ENCODE measurements at places on chromosomes 2 and 18.

DNA sequence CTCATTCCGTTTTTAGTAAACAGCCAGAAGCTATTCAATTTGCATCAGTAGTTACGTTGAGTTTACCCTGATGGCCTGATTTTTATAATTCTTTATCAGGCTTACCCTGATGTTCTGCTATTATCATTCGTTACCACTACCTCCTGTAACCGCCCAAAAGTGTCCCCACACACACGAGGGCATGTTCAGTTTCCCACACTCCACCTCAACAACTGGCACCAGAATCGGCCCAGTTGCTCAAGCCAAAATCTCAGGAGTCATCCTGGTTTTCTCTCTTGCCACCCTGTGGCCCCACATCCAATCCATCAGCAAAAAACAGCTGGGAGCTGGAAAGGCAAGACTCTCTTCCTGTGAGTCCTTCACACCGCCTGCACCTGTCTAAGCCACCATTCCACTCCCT lies 102.9 kb upstream of the RAB6C start:
- no peak for DNase-seq

- DNase-seq: no peak
Measured at GRCh38 chr2:42090216-42090615, 42.4 kb downstream of the PKDCC start.

DNA sequence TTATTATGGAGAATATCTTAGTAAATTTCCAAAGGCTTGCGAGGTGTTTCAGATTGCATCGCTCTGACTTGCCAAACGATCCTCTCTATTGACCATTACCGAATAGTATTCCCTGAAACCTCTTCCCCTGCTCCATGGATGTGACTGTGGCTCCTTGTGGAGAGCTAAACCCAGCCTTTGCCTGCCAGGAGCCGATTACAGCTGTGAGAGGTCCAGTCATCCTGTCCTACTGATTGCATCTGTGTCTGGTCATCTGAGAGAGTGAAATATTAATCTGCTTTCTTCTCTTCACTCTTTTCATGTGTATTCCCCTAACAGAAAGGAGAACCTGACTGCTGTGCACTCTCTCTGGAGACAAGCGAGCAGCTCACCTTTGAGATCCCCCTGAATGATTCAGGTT lies 523.9 kb upstream of the NRP2 start:
- DNase-seq: no peak

DNA sequence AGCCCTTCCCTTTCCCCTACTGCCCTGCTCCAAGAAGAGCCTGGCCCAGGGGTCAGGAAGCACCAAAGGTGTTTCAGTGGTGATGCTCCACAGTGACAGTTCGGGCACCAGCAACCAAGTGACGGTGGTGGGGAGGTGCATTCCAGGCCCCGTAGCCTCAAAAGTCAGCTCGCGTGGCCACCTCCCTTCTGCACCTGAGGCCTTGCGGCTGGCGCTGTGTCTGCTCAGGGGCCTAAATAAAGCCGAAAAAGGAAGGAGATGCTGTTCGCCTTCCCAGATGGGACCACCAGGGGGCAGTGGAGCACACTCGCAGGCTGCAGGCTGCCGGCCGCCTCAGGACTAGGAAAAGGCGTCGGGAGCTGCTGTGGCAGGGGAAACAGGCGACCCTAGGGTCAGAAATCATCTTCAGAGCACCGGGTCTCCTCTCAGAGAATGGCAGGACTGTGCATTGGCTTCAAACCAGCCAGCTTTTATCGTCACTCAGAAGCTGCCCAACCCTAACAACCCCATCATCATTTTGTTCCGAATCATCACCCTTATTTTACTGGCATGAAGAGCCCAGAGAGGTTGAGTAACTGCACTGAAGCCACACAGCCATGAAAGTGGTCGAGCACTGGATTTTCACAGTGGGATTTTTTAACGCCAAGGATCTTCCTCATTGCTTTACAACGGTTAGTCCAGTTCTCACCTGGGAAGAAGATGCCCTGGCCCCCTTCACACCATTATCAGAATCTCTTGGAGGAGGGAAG lies 213.0 kb upstream of the CELF4 start:
- peak; percentile 10 for DNase-seq

DNA sequence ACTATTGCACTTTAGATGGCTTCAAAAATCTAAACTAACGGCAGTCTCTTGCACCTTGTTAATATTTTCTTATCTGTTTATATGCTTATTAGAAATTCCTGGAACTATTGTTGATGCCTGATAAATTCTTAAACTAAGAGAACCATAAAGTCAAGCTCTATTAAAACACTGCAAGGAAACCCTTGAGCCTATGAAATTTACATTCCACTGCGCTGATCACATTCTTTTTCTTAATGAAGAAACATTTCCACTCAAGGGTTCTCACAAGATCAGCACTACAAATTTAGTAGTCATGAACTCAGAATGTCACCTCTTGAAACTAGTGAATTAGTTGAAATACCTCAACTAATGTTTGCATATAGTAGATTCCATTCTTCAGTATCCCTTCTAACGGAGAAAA lies 331.8 kb upstream of the SLC8A1 start:
- DNase-seq: no peak

GRCh38 chr2:15976354-15976753 lies 36.0 kb downstream of the MYCN start:
- DNase-seq: no peak

GRCh38 chr2:60565472-60565871 lies 12.0 kb upstream of the BCL11A start:
- DNase-seq: no peak

DNA sequence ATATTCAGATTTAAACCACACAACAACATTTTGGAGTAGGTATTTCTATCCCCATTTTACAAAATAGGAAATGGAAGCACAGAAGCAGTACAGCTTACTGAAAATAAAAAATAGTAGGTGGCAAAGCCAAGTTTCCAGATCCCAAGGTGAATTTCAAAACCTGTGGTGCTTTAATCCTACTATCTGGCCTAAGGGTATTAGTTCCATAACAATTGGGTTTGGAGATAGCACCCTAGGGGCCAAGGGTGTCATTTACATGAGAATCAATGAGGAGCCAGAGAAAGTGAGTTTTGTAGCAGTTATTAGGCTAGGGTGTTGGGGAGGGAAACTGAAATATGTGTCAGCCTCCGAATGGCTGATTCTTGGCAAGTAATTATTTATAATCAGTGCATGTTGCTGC lies 24.9 kb downstream of the OSBPL6 start:
- no peak for DNase-seq

- no peak for DNase-seq
Measured at GRCh38 chr2:241511091-241511741, 2.8 kb upstream of the STK25 start.

DNA sequence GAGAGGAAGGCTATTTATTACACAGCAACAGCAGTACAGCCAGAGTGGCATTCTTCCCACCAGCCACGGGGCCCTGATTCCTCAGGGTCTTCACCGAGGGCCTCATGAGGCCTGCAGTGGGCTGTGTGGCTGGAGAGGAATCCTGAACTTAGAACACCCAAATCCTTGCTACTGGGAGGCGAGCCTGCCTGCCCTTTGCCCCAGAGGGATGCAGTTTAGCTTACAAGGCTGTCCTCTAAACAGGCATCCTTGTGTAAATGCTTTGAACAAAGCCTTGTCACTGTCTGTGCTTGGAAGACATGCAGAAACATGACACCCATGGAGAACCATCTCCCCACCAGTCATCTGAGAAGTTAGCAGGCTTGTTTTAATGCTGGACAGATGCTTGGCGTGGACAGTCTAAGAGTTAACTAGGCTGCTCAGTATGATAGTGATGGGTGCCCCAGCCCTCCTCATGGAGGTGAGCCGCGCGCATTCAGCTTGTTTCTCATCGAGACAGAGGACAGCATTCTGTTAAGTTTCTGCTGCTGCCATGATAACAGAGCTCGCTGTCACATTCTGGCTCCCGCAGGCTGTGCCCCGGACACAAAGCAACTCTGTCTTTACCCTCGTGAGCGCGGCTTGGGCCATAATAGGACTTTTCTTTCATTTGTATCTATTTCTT lies 42.9 kb downstream of the ADI1 start:
- DNase-seq: no peak

DNA sequence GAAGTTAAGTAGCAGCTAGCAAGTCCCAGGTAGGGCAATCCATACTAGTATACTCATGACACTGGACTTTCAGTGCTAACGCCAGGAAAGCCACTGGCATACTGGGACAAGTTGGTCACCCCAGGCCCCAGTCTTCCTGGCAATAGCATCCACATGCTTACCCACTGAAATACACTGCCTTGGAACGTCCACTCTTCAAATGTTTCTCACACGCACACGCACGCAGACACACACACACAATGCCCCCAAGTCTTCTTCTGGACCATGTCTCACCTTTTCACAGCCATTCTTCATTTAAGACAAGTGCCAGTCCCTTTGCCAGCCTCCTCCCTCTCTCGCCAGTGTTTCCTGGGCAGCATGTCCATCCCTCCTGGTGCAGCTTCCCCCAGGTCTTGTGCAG lies 8.7 kb upstream of the TEX261 start:
- no peak for DNase-seq

GRCh38 chr2:217853301-217853881 lies 149.4 kb downstream of the TNS1 start:
- DNase-seq: no peak

DNA sequence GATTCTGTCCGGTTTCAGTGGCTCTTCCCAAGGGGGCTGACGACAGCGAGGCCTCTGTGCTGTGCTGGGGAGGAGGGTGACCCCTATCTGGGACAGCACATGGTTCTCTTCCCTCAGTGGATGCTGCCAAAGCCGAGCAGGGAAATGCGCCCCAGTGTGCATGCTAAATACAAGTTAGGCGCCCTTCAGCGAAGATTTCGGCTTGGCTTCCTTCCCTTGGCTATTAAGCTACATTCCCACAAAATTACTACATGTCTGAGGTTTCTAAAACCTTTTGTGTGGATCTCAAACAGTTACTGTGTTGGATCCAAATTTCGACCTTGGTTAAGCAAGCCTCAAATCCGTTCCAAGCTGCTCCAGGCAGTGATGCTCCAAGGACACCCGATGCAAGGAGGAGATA lies 440.3 kb downstream of the NRXN1 start:
- no peak for DNase-seq

GRCh38 chr2:81266106-81266505 lies 961.6 kb upstream of the LRRTM1 start:
- DNase-seq: no peak

DNA sequence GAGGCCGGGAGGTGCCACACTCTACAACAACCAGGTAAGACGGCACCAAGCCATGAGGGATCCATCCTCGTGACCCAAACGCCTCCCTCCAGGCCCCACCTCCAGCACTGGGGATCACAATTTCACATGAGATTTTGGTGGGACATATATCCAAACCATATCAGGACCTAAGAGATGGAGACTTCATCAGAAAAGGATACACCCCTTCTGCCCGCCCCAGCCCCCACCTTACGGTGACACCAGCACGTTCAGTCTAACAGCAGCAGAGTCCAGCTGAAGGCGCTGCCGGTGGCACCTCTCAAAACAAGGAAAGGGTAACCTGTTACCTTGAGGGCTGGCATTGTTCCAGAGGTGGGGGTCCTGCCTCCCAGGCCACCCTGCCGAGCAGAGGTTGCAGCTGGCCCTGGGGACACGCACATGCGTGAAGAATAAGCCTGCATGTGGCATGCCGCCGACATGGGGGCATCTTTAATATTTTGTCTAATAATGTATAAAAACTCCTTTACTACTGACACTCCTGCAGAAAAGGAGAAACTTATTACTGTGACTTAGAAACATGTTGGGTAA lies 154.4 kb downstream of the GALR1 start:
- DNase-seq: no peak

DNA sequence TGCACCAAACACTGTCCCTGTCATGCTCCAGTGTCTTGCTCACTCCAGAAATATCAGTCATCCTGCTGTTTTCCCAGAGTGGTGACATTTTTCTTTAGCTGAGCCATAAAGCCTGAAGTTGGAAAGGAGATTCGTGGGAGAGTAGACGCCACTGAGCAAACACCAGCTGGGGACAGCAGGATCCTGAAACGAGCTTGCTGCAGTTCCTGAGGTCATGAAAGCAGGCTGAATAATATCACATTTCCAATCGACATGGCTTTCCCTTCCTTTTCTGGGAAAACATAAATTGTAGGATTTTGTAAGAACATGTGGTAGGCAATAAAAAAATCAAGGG lies 276.4 kb downstream of the CDCA7 start:
- no peak for DNase-seq

DNA sequence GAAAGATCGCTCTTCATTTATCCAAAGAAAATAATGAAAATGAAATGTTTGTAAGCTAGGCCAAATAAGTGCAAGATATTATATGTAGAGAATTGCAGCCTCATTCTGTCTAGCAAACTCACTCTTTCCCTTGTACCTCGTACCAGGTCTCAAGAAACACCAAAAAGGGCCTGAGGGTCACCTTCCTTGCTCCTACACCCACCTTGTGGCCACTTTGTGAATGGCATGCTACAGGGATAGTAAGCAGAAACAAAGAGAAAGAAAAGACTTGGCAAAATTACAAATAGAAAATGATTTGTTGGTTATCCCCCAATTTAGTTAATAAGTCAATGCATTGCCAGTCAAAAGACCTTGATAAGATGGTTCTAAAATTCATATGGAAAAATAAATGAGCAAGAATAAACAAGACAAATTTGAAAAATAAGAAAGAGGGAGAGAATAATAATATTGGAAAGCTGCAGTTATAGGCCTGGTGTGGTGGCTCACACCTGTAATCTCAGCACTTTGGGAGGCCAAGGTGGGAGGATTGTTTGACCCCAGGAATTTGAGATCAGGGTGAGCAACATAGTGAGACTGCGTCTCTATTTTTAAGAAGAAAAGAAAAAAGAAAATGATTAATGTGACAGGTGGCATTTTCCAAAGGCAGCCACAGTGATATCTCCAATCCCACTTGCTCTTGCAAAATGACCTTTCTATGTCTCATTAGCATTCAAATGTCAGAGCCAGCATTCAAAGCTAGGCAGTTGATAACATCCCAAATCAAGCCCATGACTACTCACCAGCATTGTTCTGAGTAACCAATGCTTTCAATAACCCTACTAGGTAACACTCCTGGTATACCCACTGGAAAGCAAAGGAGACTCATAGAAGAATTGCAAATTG lies 38.8 kb upstream of the BMP10 start:
- DNase-seq: peak; percentile 31

DNA sequence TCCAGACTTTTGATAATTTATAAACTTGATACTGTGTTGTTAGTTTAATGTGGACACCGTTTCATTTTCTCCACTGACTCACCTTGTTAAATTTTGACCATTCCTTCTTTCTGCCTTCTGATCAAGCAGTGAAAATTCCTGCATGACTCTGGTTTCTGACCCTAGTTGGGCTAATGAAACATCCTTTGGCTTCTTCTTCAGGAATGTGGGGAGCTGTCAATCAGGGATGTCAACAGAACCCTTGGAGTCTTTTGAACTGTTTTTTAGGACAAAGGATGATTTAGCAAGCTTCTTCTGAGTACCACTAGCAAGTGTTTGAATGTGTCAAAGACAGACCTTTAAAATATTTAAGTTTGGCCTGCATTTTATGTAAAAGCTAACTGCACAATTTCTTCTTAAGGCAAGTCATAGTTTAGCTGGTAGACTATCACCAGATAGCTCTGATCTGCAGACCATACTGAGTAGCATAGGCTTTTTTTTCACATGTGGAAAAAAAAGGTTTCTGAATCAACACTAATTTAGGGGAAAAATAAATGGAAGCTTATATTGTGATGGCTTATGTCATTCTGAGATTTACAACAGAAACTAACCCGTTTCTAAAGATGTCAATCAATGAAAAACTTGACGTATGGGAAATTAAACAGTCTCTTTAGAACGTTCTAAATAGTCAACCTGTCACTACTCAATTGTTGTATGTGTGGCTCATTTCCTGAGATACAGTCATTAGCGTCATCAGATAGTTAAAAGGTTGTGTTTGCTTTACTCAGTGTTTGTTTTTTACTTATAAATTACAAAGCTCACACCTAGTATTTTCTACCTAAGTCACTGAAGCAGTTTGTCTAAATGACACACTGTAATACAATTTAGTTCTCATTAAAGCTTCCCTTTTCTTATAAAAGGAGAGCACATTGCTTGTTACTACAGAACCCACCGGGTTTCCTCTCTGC lies 311.4 kb downstream of the PTPRM start:
- DNase-seq: no peak

Measured in stimulated activated CD8-positive, alpha-beta memory T cell treated with anti-CD3 and anti-CD28 coated beads, Interleukin-15, amount 100 ng/mL, for 24 hours (primary cell).